ENCODE measurements at places on chromosomes 5 and 9. TPM values are rescaled to one million over a fixed set of nuclear protein-coding genes. Genes with fewer than 3 reads are reported as not detected.
A peak's percentile ranks its signal among the peaks of the same experiment; 100 is the strongest.

GRCh38 chr5:151213803-151214613 lies 9.9 kb downstream of the CCDC69 start:
- H3K27me3 ChIP-seq: no peaks in the 10 kb centered on the region
- H3K4me3 ChIP-seq: no peak overlapping the region
- peak; percentile 23 for DNase-seq
- H3K27ac ChIP-seq: no peak overlapping the region

DNA sequence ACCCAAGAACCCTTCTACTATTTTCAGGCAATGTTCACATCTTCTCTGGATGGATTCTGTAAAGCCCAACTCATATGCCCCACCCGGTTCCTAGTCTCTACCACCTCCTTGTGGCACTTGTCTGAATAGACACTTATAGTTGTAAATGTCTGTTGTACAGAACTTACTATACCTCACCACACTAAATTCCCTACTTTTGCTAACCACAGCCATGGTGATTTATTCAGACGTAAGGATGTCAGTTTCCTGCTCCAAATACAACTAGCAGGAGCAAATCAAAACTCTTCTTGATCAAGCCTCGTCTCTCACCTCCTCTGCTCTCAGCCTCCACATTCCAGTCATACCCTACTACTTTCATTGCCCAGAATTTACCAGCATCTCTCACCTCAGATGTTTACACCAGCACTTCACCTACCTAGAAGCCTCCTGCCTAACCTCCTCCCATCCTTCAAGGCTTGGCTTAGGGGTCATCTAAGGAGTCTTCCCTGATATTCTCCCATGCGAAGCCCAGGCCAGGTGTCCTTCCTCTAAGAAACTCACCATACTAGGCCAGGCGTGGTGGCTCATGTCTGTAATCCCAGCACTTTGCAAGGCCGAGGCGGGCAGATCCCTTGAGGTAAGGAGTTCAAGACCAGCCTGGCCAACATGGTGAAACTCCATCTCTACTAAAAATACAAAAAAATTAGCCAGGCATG lies 75.5 kb downstream of the MAPKAP1 start:
- peak overlapping the region; percentile 32 for H3K27ac ChIP-seq
- peak; percentile 73 for DNase-seq
- H3K36me3 ChIP-seq: no peaks in the 10 kb centered on the region
- H3K4me1 ChIP-seq: peaks cover 29% of the 10 kb centered on the region
- H3K4me3 ChIP-seq: no peak overlapping the region
- H3K27me3 ChIP-seq: no peaks in the 10 kb centered on the region

GRCh38 chr9:120396418-120396817 lies 183.5 kb downstream of the CDK5RAP2 start:
- H3K27me3 ChIP-seq: no peaks in the 10 kb centered on the region
- DNase-seq: no peak
- H3K36me3 ChIP-seq: peaks cover 13% of the 10 kb centered on the region
- no peaks in the 10 kb centered on the region for H3K4me1 ChIP-seq
- H3K27ac ChIP-seq: no peak overlapping the region
- no peak overlapping the region for H3K4me3 ChIP-seq

- no peak overlapping the region for H3K27ac ChIP-seq
- H3K36me3 ChIP-seq: no peaks in the 10 kb centered on the region
- no peak overlapping the region for H3K4me3 ChIP-seq
- H3K4me1 ChIP-seq: peaks cover 14% of the 10 kb centered on the region
- DNase-seq: peak; percentile 64
Measured at GRCh38 chr5:149434162-149435014, 55.3 kb upstream of the IL17B start.

GRCh38 chr9:68551191-68551590 lies 10.5 kb upstream of the TMEM252 start:
- H3K27ac ChIP-seq: no peak overlapping the region
- DNase-seq: no peak
- H3K27me3 ChIP-seq: no peaks in the 10 kb centered on the region
- H3K36me3 ChIP-seq: no peaks in the 10 kb centered on the region

GRCh38 chr9:13274886-13275641 lies 4.4 kb downstream of the MPDZ start:
- peaks cover 2% of the 10 kb centered on the region for H3K36me3 ChIP-seq
- no peak overlapping the region for H3K4me3 ChIP-seq
- peak; percentile 61 for DNase-seq
- peak overlapping the region; percentile 55 for H3K27ac ChIP-seq
- H3K27me3 ChIP-seq: no peaks in the 10 kb centered on the region

DNA sequence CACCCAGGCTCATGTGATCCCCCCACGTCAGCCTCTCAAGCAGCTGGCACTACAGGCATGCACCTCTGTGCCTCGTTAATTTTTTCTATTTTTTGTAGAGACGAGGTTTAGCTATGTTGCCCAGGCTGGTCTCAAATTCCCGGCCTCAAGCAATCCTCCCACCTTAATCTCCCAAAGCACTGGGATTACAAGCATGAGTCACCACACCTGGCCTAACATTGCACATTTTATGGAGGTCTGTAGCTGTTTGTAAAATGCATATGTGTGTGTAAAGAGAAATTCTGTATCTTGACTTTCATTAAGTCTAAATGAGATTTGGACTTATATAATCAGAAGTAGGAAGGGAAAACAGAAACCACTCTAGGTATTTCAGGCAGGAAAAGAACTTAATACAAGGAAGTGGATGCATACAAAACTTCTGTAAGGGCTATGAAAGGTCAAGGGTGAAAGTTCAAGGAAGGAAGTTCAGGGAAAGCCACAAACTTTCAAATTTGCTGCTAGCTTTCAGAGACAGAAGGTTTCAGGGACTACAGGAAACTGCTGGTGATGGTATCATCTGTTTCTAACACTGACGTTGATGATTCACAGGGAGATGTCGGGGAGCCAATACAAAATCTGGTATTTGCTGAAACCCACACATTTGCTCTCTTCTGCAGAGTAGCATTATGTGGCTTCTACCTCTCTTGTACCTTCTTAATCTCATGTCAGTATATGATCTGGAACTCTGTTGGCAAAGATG lies 209.4 kb downstream of the PIK3R1 start:
- no peaks in the 10 kb centered on the region for H3K36me3 ChIP-seq
- H3K4me3 ChIP-seq: no peak overlapping the region
- DNase-seq: peak; percentile 20
- H3K4me1 ChIP-seq: peaks cover 10% of the 10 kb centered on the region

DNA sequence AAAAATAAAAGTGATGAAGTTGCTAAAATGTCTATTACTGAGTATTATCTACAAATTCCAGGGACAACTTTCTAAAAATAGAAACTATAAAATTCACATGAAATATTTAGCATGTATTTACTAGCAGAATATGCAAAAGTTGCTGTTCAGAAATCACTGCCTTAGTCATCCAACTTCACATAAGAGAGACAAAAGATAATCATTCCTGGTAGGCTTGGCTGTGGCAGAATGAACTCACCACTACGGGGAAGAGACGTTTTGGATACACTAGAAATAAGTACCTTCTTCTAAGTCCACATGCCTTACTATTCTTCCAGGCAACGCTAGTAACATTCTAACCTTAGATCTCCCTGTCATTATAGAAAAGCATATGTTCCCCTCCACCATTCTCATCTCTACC lies 272.2 kb downstream of the BNC2 start:
- no peak overlapping the region for H3K27ac ChIP-seq
- no peak overlapping the region for H3K4me3 ChIP-seq
- H3K4me1 ChIP-seq: peaks cover 7% of the 10 kb centered on the region
- no peak for DNase-seq
- no peaks in the 10 kb centered on the region for H3K36me3 ChIP-seq

Gene IRX2
- total RNA-seq: not detected

Gene TRIM7
- total RNA-seq: 3.4 TPM
